ENCODE measurements at places on chromosomes 3 and 15. TPM values are rescaled to one million over a fixed set of nuclear protein-coding genes. Genes with fewer than 3 reads are reported as not detected.

Gene KLHL40
- not detected for total RNA-seq

Gene PXYLP1
- total RNA-seq: 56.3 TPM

Gene ZNF80
- not detected for total RNA-seq

Gene ZNF620
- 16.3 TPM for total RNA-seq

Gene TAGLN3
- 141 TPM for total RNA-seq

Gene KBTBD13
- not detected for total RNA-seq

Gene UBAP1L
- 12.5 TPM for total RNA-seq

Gene ST3GAL6
- total RNA-seq: 25.7 TPM

All from parietal lobe (tissue), 2 donors.